CD8-positive, alpha-beta memory T cell (primary cell): ENCODE measurements at places on chromosomes 7 and 10.

DNA sequence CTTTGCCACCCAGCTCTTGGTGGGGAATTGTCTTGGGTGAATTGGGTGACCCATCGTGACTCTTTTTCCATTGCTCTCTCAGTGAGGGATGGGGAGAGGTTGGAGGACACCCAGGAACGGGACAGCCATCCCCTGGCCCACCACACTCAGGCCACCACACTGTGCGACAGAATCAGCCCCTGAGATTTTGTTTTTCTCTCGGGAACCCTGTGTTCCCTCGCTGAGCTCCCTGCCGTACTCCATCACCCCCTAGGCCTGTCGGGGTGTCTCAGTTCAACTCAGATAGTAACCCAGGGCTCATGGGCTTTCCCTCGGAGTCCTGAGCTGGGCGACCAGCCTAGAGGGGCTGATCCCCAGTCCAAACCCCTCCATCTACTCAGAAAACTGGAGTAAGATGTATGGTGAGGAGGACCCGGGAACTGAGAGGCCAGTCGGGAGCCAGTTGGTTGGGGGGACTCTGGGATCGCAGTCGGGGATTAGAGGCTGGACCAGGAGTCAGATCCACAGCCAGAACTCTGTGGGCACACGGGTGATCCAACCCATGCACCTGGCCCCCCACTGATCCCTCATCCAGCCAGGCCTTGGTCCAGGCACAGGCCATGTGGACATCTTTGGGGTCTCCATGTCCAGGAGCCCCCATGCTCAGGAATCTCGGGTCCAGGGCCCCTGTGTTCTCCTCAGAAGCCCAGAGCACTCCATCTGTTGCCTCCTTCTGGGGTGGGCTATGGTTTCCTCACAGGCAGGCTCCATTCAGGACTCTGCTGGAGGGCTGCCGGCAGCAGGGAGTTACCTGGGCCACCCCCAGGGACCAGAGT, 9.3 kb downstream of the CRYGN start:
- no peak for DNase-seq

GRCh38 chr10:31526178-31526577, 207.2 kb downstream of the ZEB1 start:
- DNase-seq: no peak

DNA sequence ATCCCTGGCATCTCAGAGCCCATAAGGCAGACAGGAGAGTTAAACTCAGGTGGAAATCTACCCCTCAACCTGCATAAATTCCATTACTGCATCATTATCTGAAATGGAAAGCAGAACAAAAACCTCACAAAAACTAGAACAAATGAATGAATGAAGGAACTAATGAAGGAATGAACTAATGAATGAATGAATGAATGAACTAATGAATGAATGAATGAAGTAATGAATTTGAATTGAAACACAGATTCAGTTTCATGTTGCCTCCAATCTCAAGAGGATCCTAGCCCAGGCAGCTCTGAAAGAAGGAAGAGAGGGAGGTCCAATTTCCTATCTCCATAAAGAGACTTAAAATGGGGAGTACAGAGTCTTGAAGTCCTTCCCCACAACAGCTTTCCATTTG, 1.9 kb upstream of the UCN3 start:
- no peak for DNase-seq

- DNase-seq: peak; percentile 11
Measured at GRCh38 chr7:102721-103120, 89.7 kb upstream of the FAM20C start.

DNA sequence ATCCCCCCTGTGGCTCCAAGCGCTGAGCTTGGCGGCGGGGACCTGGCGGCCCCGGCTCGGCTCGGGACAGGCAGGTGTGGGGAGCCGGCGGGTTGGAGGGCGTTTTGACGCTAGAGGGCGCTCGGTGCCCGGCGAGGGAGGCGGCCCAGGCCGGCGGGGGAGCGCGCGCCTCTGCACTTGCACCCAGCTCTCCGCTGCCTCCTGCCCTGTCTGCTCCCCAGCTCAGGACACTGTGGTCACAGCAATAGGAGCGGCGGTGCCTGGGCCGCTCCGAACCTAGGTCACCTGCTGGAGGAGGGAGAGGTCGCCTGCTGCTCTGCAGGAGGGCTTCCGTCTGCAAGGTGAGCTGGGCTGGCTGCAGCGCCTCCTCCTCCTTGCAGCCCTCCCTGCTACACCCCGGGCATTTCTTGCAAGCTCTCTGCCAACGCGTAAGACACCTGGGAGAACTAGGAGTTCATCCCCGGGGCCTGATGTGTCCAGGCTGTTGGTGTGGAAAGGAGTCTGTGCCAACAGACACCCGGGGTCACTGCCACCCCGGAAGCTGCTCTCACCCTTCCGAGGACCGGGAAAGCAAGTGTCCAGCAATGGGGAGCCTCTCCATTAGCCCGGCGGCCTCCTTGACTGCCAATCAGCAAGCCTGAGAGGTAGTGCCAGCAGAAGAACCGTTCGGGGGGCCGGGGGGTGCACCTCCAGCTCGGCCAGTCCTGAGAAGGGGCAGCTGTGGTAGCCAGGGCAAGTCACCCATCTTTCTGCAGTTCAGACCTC, 620.4 kb downstream of the GALNT17 start:
- no peak for DNase-seq

- no peak for DNase-seq
Measured at GRCh38 chr7:101303102-101303701, 18.4 kb downstream of the IFT22 start.

DNA sequence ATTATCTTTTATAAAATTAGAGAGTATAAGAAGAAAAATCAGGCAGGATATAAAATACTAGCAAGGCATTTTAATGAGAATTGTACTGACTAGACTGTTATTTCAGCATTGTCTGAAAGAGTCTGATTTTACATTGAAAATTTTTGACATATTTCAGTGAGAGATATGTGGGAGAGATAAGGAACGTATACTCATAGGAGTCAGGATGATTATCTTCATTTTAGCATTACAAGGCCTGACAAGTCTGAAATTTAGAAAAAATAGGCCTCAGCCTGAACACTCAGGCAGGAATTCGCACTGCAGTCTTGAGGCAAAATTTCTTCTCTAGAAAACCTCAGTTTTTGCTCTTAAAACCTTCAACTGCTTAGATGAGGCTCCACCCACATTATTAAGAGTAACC, 386.0 kb downstream of the HGF start:
- no peak for DNase-seq

- no peak for DNase-seq
Measured at GRCh38 chr10:58642916-58643428, 130.3 kb downstream of the BICC1 start.

DNA sequence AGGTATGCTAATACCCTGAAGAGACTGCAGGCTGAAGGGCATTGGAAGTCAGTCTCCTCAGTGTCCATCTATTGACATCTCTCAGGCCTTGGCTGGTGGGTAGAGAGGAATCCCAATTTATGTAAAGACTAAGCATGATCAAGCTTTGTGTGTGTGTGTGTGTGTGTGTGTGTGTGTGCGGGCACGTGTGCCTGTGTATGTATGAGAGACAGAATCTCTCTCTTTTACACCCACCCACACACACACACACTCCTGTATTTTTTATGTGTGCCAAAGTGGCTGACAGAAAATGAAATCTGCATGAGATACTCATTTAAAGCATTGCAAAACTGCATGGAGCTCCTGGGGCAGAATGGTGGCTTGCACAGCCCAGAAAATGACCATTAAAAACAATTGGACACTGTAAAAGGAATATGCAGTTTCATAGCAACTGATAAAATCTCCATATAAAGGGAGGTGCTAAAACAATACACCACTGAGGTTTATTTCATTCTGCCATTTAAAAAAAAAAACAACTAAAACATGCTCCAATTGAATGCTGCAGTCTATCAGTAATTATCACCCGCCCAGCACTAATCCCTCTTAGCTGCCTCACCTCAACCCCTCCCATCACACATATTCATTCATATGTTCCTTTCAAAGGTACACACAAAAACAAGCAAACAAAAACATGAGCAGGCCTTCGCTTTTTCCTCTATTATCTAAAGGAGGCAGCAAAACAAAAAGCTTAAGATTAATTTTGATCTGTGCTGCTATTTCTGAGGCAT, 385.0 kb downstream of the KCNMA1 start:
- DNase-seq: no peak
